H9 (cell line): ENCODE measurements at places on chromosomes 7 and 10.

GRCh38 chr7:152667958-152668357, 8.0 kb downstream of the XRCC2 start:
- no peak for DNase-seq

DNA sequence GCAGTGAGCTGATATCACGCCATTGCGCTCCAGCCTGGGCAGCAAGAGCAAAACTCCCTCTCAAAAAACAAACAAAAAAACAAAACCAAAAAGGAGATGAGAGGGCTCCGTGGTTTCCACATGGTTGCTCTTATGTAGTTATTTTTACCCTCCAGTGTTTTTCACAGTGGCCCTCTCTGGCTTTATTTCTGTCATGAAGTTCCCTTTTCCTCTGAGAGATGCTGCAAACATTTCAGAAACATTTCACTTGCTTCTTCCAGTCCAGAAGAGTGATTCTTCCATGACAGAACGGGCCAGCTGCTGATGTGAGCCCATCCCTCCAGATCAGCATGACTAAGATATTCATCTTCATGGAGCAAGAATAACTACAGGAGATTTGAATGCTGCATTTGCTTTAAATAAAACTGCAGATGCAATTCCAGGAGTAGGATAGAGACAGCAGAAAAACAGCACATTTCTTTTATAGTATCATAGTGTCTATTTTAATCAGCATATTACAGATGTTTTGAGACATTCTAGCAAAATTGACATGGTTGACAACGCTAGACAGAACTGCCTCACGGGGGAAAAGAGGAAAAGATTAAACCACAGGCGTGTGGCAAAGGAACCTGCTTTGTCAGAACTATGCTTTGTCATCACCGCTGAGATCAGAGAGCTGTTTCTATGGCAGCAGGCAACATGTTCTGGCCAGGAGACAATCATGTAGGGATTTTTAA, 40.3 kb downstream of the NRCAM start:
- no peak for DNase-seq

GRCh38 chr7:36348256-36348655, 41.4 kb upstream of the ANLN start:
- DNase-seq = no peak

DNA sequence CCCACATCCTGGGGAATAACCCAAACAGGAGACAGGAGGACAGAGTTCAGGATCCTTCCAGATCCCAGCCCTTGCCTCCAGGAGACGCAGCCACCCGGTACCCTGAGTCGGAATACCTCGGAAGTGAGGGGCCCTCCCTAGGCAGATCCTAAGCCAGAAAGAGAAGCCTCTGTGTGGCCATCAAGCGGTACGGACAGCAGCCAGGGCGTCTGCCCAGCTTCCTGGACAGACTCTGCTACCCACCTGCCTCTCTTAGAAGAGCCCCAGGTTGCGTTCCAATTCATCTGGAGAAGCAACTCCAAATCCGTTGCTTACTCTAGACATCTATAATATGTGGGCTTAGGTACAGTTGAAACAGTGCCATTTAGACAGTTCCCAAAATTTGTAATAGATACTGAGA, 220.2 kb upstream of the SH2B2 start:
- DNase-seq = no peak

DNA sequence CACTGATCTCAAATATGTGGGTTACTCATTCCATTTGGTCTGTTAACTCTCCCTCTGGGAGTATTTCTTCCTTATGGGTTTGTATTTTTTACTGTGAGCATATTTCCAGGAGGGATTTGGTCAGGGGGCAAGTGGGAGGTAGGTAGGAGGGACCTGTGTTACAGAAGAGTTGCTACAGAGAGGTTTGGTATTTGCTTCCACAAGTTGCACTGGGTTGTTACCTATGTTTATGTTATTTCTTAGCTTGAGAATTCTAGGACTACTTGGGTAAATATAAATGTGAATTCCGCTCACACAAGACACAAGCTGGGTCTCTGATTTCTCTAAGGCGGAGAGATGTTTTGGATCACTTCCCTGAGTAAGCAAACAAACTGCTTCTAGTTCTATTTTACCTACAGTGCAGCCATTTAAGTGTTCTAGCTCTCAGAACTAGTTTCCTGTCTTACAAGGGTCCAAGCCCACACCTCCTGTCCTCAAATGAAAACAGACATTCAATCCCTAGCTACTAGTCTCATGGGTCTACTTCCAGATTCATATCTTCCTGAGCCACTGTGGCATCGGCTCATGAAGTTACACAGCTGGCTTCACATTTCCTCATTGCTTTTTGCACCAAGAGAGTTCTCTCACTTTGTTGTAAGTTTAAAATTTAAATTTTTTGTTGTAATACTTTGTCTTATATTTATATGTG, 75.4 kb upstream of the PPP1R3C start:
- no peak for DNase-seq
